Caki2 (cell line): ENCODE measurements at places on chromosomes 5 and 9.

DNA sequence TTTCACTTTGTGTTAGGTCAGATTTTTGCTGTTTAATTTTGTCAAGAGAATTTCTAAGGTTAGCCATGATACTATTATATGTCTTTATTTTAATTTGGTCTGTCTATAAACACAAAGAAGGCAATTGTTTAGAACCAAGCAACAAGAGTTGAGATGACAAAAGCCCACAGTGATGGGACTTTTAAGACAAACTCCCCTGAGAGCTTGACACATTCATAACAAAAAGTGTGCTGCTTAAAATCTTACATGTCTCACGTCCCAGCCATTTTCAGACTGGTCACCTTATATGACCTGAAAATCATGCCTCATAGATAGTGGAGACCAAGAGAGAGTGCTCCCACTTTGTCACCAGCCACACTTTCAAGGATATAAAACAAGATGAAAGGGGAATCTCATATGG is 21.6 kb upstream of the NNT start:
- DNase-seq, result no peak

DNA sequence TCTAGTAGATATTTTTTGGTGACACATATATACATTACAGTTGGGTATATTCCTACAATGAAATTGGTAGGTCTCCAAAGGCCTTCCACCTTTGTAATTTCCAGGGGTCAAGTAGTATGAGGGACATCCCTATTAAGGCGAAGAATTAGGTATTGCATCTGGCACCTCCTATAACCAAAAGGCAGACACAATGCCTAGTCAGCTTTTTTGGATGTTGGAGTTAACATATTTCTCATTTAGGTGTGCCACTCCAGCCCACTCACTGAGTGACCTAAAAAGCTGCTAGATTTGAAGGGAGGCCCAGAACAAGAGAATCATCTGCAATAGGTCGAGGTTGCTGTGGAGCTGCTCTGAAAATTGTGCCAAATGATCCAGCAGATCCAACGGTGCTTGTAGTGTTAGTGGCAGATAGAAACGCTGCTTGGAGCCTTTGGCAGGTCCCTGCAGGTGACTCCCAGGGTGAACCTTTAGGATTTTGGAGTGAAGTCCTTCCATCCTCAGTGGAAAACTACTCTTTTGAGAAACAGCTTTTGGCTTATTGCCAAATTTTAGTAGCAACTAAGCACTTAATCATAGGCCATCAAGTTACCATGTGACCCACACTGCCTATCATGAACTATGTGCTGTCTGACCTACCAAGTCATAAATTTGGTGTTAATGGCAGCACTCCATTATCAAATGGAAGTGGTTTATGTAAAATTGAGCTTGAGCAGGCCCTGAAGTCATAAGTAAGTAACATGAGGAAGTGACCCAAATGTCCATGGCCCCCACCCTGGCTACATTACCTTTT is 15.7 kb upstream of the FNIP1 start:
- DNase-seq, result no peak

DNA sequence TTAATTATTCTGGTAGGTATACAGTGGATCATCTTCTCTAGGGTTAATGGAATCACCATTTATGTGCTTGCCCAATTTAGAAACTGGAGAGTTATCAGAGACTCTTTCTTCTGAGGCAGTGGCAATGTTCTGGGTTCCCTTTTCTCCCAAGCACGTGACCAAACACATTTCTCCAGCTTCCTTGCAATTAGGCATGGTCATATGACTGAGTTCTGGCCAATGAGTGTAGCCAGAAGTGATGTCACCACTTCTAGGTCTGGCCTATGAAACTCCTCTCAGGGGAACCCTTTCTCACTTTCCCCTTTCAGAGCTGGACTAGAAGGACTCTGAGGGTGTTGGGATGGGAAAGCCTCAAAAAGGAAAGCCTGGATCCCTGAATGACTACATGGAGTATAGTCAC is 172.0 kb downstream of the NSG2 start:
- no peak for DNase-seq

DNA sequence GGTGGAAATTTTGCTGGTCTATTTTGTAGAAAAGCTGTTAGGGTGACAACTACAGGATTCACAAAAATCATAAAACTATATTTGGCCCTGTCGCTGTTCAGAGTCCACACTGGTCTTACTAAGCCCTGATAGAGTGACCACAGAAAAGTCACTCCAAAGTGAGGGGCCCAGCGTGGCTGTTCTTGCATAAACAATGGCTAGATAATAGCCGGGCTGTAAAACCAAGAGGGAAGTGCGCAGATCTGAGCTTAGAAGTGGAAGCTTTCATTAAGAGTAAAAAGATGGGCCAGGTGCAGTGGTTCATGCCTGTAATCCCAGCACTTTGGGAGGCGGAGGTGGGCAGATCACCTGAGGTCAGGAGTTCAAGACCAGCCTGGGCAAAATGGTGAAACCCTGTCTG is 15.5 kb upstream of the CTSL start:
- no peak for DNase-seq

GRCh38 chr5:98639274-98639673 is 134.2 kb upstream of the RGMB start:
- DNase-seq, result no peak

- DNase-seq, result no peak
These were observed 16.0 kb upstream of the HAND1 start for GRCh38 chr5:154494036-154494435.

GRCh38 chr5:107580889-107581820 is 89.6 kb downstream of the EFNA5 start:
- no peak for DNase-seq

GRCh38 chr5:179873588-179874110 is 15.0 kb upstream of the MRNIP start:
- DNase-seq, result no peak

- DNase-seq, result no peak
These were observed 170.0 kb downstream of the NTRK2 start for GRCh38 chr9:84839541-84839940.

GRCh38 chr5:15492545-15492944 is 7.4 kb upstream of the FBXL7 start:
- no peak for DNase-seq

GRCh38 chr9:2765250-2765880 is 48.1 kb downstream of the KCNV2 start:
- no peak for DNase-seq

- no peak for DNase-seq
These were observed 148.9 kb downstream of the GCNT1 start for GRCh38 chr9:76607730-76608436.

DNA sequence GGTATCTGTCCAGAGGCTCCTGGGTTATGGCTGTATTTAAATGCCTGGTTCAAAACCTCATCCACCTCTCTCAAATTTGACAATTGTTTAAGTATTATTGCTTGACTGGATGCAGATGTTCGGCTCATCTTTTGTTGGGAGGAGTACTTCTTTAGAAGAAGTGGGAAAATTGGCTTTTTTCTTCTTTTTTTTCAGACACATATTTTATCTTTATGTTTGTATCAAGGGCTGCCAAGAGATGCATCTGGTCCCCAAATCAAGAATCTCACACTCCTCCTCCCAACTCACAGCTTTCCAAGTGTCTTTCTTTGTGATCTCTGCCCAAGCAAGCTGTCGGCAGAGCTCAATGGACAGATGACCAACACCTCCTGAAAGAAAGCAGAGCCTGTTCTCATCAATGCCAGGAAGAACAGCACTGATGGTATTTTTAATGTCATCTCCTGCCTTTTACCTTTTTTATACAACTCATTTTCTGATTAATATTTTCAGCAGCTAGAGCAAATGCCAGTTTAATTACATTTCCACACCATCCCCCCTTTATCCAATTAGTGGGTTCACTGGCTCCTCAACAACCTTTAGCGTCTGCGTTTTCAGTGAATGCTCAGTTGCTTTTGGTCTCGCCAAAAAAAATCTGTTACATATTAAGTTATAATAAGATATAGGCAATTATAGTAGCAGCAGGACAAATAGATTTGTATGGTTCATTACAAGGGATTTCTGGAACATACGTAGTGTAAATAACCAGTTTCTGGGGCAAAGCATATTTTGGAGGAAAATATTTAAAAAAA is 110.3 kb upstream of the SLIT3 start:
- no peak for DNase-seq

DNA sequence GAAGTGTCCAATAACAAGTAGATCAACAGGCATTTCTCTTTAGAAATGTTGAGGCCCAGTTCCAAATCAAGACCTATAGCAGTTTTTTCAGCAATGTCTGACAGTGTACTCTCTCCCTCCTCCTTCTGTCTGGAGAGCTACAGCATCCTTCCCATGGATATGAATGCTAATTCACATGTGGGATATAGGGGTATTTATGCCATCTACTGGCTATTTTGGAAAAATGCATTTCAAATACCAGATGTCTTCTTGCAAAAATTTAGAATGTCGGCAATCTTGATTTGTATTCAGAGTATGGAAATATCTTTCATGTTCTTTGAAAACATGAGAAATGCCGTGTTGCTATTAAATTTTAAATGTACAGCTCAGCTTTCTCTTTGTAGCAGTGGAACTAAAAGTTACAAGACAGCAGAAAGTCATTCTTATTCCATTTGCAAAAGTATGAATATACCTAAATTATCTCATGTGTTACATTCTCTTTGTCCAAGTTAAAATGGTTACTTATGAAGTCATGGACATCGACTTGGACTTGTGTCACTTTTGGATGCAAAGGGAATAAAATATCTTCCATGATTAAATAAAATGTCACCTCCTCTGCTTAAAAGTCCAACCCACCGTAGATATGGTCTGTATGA is 647.8 kb downstream of the TAF11L14 start:
- DNase-seq, result peak; percentile 34

- DNase-seq, result no peak
These were observed 197.0 kb downstream of the FBN2 start for GRCh38 chr5:128341056-128341455.

GRCh38 chr5:181111010-181111409 is 20.0 kb downstream of the OR2V1 start:
- no peak for DNase-seq

- no peak for DNase-seq
These were observed 89.1 kb upstream of the OTULINL start for GRCh38 chr5:14492331-14492964.

GRCh38 chr9:126777733-126778132 is 27.1 kb upstream of the ZBTB43 start:
- DNase-seq, result no peak

DNA sequence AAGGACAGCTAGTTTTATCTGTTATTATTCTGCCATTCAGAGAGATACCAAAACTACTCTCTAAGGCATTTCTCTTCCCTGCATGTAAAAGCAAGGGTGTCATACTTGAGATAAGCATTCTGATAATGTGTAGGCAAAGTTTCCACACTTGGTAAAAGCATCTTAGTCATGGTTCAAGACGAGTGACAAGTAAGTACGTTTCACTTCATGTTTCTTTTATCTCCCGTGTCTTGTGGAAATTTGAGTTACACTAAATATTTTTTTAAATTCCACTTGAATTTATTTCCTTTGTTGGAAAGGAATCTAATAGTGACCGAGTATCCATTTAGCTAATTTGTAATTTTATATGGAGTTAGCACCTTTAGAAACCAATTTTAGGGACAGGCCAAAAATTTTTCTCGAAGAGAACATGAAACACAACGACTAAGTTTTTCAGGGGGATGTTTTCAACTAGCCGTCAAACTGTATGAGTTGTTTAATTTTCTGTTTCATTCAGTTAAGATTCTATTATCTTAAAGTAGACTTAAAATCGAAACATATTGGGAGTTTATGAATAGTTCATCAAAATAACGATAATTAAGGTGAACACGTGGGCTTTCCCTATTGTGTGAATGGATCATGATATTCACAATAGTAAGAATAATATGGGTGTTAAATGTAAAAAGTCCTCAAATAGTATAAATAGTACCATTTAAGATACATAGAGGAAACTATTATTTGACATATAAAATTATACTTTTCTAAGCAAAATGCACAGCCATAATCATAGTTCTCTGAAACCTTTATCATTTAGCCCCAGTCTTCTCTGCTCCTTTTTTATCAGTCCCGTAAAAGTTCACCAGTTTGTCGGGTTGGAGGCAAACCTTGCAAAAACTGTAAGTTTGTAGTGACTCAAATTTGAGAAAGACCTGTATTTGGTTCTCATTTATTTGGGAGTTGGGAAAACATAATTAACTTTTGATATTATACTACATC is 1.6 kb downstream of the RFESD start:
- no peak for DNase-seq

DNA sequence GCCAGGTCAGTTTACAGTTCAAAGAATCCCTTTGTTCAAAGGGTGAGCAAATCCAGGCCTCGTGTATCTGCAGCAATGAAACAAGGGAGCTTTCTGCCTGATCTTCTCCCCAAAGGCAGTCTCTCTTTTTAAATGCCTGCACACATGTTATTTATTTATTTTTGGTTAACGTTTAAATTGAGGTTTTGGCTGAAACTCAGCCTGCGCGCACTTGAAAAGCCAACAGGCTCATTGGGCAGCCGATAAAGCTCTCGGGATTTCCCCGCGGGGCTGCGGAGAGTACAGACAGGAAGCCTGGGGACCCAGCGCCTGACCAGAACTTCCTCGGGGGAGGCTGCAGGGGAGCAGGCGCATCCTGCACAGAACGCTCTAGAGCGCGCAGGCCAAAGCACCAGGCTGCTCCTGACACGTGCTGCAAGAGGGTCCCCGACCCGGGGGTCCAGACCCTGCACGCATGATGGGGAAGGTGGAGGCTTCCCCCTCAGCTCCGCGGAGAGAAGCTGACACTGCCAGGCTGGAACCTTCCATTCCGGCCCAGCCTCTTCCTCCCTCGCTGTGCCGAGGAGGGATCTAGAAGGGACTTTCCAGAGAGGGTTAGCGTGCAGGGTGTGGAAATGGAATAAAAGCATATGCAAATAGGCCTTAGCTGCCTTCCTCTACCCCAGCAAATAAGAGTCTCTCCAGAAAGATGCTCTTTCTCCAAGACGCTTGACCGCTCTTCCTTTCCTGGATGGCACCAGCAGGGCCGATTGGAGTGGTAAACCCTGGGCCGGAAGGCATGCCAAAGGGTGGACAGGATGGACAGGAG is 46.1 kb downstream of the PTTG1 start:
- DNase-seq, result peak; percentile 100

- no peak for DNase-seq
These were observed 12.1 kb upstream of the RIMOC1 start for GRCh38 chr5:41892031-41892430.

GRCh38 chr9:3957306-3957705 is 342.6 kb downstream of the GLIS3 start:
- DNase-seq, result no peak

- DNase-seq, result no peak
These were observed 10.7 kb upstream of the ASTN2 start for GRCh38 chr9:117425566-117425965.

DNA sequence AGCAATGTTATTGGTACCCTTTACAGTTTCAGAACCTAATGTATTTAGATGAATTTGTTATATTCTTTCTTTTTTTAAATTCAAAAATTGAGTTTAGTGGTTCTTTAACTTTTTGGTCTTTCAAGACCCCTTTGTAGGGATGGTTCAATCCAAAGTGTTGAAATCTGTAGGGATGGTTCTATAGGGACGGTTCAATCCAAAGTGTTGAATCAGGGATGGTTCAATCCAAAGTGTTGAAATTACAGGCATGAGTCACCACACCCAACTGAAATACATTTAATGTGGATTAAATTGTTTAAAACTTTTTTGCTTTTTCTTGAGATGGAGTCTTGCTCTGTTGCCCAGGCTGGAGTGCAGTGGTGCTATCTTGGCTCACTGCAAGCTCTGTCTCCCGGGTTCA is 30.6 kb downstream of the SNX2 start:
- DNase-seq, result no peak

GRCh38 chr5:98713027-98713426 is 60.4 kb upstream of the RGMB start:
- DNase-seq, result no peak
